ENCODE measurements at places on chromosomes 7 and 10.

- no peak for DNase-seq
Observed at GRCh38 chr10:49299816-49300139, 808 bp downstream of the C10orf71 start.

DNA sequence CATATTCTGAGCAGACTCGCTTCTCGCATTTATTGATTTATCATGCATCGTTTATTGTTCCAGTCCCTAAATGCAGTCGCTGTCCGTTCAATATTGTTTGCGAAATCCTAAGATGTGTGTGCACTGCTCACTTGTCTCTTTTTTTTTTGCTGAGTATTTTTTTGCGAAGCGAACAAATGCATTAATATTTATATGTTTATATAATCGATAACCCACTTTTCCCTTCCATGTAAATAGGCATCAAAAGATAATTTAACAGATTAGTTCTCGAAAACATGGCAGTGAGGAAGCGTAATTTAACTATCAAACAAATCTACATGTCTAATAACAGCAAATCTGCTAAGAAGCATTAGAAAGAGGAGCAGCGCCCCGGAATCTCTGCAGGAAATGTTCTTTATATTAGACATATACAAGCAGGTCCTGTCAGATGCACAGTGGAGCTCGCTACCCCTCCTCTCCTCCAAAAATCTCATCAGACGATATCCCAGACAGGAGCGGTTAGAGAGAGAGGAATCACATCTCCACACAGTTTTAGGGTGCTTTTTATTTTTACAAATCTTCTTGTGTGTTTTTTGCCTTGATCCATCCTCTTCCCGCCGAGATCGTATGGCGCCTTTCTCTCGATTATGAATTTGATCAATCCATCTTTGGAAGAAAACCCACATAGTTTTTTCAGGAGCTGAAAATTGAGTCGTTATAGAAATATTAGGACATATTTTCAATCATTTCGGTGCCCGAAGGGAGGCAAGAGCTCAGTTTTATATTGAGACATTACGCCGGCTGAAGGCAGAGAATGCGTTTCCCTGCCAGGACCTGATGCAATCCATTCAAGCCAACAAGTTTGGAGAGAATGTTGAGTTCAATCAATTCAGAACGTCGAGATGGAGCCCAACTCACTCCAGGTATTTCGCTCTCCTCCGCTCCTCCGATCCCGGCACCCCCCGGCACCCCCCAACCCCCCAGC, at the start of gene ARID5B:
ARID5B (plus strand) TSS at position 871 of the 964 bp plus-strand sequence; CDS start at position 882, 11 bp downstream.
- peak; percentile 48 for DNase-seq

DNA sequence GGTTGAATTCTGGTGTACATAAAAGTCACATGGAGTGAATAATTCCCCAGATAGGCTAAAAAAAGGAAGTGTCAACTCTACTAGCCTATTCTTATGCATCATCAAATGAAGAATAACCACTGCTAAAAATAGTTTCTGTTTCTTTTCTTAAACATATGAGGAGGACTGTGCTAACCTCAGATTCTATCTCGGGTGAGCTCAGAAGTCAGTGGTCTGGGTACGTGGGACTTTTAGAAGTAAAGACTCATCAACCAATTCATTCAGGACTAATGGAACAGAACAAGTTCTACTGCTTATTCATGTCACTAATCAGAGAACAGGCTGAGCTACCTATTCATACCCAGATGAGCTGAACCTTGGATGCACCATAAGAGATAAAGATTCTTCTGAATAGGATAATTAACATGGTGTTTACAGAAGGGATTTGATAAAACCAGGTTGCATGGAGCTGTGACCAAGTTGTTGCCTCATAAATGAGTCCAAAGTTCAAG, 9.5 kb upstream of the ASAH2 start:
- peak; percentile 33 for DNase-seq

DNA sequence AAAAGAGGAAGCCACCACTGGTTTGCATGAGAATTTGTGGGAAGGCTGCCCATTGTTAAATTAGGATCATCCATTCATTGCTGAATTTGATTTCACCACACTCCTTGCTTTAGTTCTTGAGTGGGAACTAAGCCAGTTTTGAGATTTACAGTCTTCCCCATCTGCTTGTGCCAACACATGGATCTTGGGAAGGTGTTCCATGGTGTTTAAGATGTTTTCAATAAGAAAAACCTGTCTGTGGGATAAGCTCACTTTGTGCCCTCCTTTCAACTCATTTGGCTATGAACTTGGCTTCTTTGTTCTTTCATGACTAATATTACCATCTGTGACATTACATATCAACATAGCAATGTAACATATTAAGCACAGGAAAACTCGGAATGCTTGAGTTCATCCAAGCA, 73.2 kb downstream of the INHBA start:
- no peak for DNase-seq

- no peak for DNase-seq
Observed at GRCh38 chr7:127927348-127927696, 103.9 kb downstream of the LRRC4 start.

DNA sequence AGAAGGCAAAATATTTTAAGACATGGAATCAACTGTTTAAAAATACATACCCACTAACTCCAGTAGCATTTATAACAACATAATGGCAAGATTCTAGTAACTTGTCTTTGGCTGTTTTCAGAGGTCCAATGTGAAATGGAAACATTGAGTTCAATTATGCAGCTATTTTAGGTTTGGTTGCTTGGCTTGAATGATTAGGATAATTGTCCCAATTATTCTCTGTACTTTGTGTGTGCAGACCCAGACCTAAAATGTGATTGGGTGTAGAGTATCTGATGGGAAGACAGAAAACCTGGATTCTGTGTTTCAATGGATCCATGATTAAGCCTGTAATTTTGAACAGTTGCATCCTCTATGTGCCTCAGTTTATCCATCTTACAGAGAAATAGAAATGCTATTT, 392.7 kb upstream of the NFE2L3 start:
- no peak for DNase-seq

DNA sequence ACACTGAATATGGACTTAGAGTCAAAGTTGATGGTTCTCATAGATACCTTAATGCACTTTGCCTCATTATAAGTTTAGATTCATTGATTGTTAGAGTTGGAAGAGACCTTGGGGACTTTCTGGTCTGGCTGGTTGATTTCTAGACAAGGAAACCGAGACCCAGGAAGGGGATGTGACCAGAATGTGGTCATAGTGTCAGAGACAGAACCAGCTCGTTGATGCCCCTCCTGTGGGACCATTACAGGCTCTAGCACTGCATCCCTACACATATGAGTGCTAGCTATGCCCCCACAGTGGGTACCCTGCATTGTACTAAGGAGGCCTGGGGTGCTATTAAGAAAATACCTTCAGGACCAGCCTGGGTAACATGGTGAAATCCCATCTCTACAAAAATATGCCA, 306.6 kb downstream of the CAMK1D start:
- DNase-seq = no peak
